M059J (cell line): ENCODE measurements at places on chromosomes 2 and 18. TPM values are rescaled to one million over a fixed set of nuclear protein-coding genes. Genes with fewer than 3 reads are reported as not detected.

TEX44 gene
- not detected in 2 replicates for total RNA-seq

OSBPL6 gene
- 4.0 and 5.7 TPM in 2 replicates for total RNA-seq

ITGA4 gene
- total RNA-seq, result 38.2 and 47.6 TPM in 2 replicates

ARHGAP15 gene
- total RNA-seq, result not detected in 2 replicates

VAMP5 gene
- 15.1 and 22.3 TPM in 2 replicates for total RNA-seq

ZSCAN30 gene
- 13.2 and 18.9 TPM in 2 replicates for total RNA-seq

AGXT gene
- total RNA-seq, result not detected in 2 replicates

INHBB gene
- 0.94 and 0.96 TPM in 2 replicates for total RNA-seq

MEX3C gene
- 30.4 and 45.6 TPM in 2 replicates for total RNA-seq

UGT1A10 gene
- total RNA-seq, result not detected in 2 replicates

CHCHD5 gene
- 11.5 and 16.9 TPM in 2 replicates for total RNA-seq

CCDC74A gene
- 8.2 and 10.4 TPM in 2 replicates for total RNA-seq

SCN3A gene
- 0.39 and 0.67 TPM in 2 replicates for total RNA-seq

IGFBP2 gene
- total RNA-seq, result 7.6 and 12.6 TPM in 2 replicates

DNA sequence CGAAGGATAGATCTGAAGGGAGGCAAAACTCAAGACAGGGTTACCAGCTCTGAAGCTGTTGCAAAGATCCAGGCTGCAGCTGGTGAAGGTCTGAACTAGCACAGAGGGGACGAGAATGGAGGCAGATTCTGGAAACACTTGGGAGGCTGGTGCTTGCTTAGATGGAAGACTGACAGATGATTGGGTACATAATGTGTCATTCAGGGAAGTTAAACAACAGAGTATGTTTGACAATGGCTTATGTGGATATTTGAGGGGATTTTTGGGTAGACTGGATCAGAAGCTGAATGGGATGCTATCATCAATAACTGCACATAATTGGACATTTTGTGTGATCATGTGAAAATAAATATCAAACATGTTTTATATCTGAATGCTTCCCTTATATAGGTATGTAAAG is 2.3 kb upstream of the ZNF396 start:
- DNase-seq, result no peak

- no peak for DNase-seq
Observed at GRCh38 chr18:56559044-56559443, 79.3 kb downstream of the TXNL1 start.

GRCh38 chr18:58135701-58136331 is 91.8 kb downstream of the NEDD4L start:
- peak; percentile 75 for DNase-seq

- DNase-seq, result no peak
Observed at GRCh38 chr2:85975581-85975980, 86.8 kb upstream of the ST3GAL5 start.

DNA sequence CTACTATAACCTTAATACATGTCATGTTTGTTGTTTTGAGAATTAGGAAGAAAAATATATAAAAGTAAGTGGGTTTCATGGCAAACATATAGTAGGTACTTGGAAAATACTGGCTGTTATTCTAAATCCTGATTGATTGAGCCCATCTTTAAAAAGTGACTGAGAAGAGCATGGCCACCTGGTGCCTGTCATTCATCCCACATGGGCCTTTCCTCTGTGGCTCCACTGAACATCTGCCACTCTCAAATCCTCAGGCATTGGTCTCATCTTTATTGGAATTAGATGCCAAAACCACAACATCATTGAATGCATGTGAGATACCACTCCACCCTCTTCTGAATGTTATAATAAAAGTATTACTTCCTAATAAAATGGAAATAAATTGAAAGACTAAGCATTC is 101.6 kb upstream of the TTN start:
- DNase-seq, result no peak

- DNase-seq, result peak; percentile 31
Observed at GRCh38 chr2:178238154-178238521, 43.8 kb downstream of the OSBPL6 start.

GRCh38 chr2:219857751-219858150 is 230.3 kb downstream of the SLC4A3 start:
- no peak for DNase-seq

GRCh38 chr2:234102112-234102511 is 51.6 kb downstream of the SPP2 start:
- DNase-seq, result no peak

GRCh38 chr2:133369901-133370658 is 198.2 kb downstream of the NCKAP5 start:
- no peak for DNase-seq

DNA sequence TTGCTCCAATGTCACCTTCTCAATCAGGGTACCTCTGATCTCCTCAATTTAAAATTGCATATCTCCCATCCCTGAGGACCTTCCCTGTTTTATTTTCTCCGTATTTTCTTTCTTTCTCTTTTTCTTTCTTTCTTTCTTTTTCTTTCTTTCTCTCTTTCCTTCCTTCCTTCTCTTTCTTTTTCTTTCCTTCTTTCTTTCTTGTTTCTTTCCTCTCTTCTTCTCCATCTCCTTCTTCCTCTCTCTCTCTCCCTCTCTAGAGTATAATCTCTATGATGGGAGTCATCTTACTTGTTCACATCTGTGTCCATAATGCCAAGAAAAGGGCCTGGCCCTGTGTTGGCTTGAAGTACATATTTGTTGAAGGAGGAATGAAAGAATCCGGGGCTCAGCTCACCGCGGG is 21.3 kb upstream of the SIX2 start:
- DNase-seq, result no peak

DNA sequence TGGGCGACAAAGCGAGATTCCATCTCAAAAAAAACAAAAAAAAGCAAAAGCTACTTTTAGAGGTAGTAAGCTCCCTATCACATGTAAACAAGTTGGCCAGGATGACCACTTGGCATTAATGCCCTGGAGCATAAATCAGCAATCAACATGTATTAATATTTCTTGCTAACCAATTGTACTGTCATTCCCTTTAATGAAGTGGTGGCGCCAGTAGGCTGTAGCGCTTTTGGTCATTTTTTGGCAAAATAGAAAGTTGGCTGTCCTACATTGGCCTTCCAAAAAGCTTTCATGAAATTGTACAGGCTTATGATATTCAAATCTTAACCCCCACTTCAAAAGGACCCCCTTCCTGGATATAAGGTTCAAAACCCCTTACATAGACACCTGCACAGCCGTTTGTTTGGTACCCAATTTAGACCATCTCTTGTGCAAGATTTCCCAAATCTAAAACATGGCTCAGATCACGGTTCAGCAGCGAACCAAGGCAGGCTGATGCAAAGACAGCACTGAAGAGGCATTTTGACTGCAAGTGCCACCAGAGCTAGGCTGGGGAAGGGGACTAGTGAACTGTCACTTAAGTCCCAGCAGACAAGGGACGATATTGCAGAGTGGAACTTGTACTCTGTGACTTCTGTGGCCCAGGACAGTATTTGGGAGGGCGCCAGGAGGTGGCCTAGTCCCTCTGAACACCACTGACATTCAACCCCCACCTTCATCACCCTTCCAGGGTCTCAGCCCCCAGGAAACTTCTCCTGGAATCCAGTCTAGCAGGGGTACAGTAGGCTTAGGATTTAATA is 31.9 kb downstream of the SMAD7 start:
- DNase-seq, result no peak

- no peak for DNase-seq
Observed at GRCh38 chr2:101332885-101333766, 24.6 kb upstream of the RNF149 start.

- no peak for DNase-seq
Observed at GRCh38 chr2:127403460-127403859, 14.8 kb upstream of the PROC start.

DNA sequence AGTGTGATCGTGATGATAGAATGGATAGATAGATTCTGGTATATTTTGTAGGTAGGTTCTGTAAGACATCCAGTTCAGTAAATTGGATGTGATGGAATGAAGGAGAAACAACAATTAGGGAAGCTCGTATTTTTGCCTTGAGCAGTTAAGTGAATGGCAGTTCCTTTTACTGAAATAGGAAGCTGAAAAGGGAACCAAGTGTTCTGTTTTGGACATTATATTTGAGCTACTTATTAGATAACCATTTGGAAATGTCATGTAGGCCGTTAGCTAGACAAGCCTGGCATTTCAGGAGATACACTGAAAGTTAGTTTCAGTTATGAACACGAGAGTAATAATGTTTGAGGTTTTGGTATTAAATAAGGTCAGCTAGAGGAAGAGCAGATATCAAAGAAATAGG is 41.5 kb downstream of the MARCHF7 start:
- no peak for DNase-seq

GRCh38 chr2:70954886-70955285 is 19.2 kb downstream of the ATP6V1B1 start:
- DNase-seq, result no peak

DNA sequence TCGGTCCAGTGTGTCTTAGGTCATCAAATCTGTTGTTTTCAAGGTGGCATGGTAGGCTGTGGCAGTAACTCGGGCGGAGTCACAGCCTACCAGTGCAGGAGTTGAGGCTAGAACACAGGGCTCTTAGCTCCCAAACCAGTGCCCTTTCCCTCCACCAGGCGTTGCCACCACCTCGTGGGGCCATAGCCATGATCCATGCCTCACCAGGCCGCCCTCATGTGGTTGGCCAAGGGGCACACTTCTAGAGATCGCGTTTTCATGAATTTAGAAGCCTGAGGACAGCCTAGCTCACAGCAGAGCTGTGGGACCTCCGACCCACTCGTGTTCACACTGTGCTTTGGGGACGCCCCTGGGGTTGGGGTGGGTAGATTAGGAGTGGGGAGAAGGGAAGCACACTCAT is 10.6 kb downstream of the SEC11C start:
- DNase-seq, result no peak

- DNase-seq, result peak; percentile 95
Observed at GRCh38 chr2:174039551-174040416, 74.6 kb upstream of the SP3 start.

DNA sequence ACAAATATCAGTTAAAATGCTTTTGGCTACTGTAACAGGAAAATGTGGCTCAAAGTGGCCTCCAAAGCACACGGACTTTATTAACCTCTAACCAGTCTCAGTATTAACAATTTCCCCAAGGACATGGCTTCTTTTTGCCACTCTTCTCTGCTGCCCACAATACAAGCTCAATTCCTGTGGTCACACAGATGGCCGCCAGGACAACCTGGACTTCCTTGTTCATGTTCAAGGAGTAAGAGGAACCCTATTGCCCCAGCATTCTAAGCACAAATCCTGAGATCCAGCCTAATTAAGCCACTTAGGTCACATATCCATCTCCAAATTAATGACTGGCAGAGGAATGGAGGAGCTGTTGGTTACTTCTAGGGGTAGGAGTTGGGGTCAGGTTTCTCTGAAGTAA is 38.2 kb downstream of the AOX1 start:
- DNase-seq, result peak; percentile 45

GRCh38 chr18:57863706-57864105 is 60.6 kb upstream of the ATP8B1 start:
- DNase-seq, result peak; percentile 81
